Testis (tissue), 5 donors: ENCODE measurements at places on chromosomes 2 and 18. TPM values are rescaled to one million over a fixed set of nuclear protein-coding genes. Genes with fewer than 3 reads are reported as not detected.
A peak's percentile ranks its signal among the peaks of the same experiment; 100 is the strongest.

The MYCN gene
- total RNA-seq: 6.9 TPM

DNA sequence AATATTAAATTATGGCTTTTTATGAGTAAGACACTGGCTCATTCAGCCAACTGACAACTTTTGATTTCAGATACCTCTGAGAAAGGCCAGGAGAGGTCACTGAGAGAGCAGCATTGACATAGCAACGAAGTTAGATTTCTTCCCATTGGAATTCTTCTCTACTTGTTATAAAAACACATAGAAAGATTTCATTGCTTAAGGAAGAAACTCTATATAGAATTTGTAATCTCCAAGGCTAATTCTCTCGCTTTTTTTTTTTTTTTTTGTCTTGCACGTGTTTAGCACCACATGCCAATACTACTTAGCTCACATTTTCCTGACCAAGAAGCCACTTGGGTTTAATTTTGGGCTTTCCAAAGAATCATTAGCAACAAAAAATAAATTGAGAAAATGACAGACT, 233.7 kb downstream of the CALCRL start:
- no peak for DNase-seq

The UCN gene
- 16.2 TPM for total RNA-seq

The ACOXL gene
- 5.3 TPM for total RNA-seq

GRCh38 chr2:138621139-138621538, 119.6 kb downstream of the SPOPL start:
- no peak for DNase-seq

GRCh38 chr18:26458526-26459232, 89.7 kb downstream of the KCTD1 start:
- DNase-seq: no peak

The IL36B gene
- total RNA-seq: not detected

GRCh38 chr18:76098674-76099411, 396.2 kb downstream of the ZNF516 start:
- DNase-seq: peak; percentile 25

- no peak for DNase-seq
Measured at GRCh38 chr18:830315-830901, 18.4 kb upstream of the YES1 start.

The EPB41L3 gene
- total RNA-seq: 403 TPM

DNA sequence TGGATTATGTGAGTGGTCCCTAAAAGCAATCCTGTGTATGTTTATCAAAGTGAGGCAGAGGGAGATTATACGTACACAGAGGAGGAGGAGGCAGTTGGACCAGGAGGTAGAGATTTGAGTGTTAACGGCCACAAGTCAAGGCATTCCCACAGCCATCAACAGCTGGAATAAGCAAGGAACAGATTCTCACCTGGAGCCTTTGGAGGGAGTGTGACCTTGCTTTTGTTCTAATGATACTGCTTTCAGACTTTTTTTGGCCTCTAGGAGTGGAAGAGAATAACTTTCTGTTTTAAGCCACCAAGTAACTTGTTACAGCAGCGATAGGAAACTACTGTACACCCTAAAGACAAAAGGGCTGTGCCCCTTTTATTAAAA, 18.1 kb downstream of the LCLAT1 start:
- DNase-seq: no peak

- DNase-seq: peak; percentile 60
Measured at GRCh38 chr2:96138179-96139145, at the start of gene ASTL. Gene ASTL (minus strand): TSS chr2:96138502. CDS start chr2:96138436, 66 bp downstream.

GRCh38 chr2:223477318-223477717, 124.8 kb downstream of the SCG2 start:
- no peak for DNase-seq

- no peak for DNase-seq
Measured at GRCh38 chr2:239099474-239099873, 251.6 kb downstream of the TWIST2 start.

GRCh38 chr18:22253676-22254075, 84.3 kb downstream of the GATA6 start:
- no peak for DNase-seq

DNA sequence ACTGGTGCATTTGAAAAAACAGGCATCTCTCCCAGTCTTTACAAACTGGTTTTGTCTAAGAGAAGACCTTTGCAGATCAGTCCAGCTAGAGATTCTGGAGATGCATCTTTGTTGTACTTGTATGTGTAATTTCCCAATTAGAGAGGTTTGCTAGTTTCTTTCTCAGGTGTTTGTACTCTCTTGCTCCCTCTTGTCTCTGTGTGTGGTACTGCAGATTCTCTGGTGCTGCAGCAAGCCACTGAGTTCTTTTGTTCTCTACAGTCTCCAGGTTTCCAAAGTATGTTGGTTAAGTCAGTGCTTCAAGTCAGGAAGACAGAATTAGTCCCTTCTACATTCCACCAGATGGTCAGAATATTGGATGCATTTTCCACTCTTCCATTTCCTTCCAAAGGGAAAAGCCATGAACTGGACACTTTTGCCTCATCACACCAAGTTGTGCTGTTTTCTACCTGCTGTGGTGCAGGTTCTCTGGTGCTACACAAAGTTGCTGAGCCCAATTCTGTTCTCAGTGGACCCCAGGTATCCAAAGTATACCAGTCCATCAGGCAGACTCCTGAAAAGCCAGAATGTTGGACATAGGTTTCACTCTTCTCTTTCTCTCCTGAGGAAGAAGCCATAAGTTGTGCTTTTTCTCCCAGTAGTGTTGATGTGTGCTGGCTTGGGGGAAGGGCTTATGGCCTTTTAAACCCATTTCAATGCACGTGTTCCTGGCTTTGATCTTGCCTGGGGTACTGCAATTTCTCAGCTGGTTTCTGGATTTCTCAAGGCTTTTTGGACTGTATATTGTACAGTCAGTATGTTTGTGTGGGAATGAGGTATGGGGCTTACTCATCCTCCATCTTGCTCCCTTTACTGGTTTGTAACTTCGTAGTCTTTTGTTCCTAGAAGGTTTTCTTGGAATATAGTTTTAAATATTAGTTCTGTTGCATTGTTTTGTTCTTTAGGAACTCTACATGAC, 29.8 kb downstream of the EPC2 start:
- DNase-seq: no peak

The CD207 gene
- 0.19 TPM for total RNA-seq

The TMEFF2 gene
- 2.7 TPM for total RNA-seq
